Fibroblast of skin of right quadriceps (primary cell): ENCODE measurements at places on chromosomes 13 and 19.

DNA sequence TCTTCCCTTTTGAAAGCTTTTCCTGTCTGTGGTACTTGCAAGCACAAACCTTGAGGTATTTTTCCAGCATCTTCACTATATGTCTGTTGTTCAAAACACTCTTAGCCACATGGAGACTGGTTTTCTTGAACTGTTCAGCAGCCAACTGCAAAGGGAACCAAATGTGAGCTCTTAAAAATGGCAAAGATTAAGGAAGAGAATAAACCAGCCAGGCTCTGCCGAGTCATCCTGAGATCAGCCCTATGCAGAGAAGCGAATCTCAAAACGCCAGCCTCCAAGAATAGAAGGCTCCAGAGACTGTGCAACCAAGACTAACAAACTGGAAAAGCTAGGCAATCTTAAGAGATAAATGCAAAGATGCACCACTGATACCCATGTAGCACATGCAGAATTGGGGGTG, 20.7 kb downstream of the AKAP8 start:
- no peak for DNase-seq

GRCh38 chr19:54013866-54014265, 22.4 kb downstream of the CACNG6 start:
- no peak for DNase-seq

- no peak for DNase-seq
These were observed 8.5 kb downstream of the SH3GL1 start for GRCh38 chr19:4391701-4392483.

DNA sequence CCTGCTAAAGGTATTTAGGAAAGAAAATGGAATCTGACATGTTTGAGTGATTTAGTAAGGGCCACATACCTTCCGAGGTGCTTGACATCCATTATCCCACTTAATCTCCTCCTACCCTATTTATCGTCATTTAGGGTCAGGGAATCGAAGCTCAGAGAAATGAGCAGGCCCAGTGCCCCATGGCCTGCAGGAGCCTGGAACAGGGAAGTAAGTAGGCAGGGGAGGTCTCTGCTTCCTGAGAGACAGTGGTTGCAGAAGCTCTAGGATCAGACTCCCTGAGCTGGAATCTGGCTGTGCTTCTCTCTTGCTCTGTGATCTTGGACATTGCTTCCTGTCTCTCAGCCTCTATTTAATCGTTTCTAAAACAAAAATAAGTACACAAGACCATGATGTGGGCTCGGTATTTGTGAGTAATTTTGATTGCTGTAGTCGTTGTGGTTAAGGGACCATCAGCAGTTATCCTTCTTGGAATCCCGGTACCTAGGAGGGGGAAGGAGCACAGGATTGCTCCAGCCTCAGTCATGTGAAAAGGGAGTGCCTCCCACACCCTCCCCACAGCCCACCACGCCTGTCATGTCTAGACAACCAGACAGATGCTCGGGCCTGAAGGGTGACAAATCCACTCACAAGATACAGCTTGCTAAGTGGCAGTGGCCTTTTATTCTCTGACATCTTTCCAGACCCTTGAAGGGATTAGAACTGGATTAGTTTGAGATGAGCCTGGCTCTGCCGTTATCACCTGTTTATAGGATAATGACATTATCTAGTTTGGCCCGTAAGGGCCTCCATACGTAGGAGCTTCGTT, 169.2 kb upstream of the TSHZ3 start:
- DNase-seq = no peak

DNA sequence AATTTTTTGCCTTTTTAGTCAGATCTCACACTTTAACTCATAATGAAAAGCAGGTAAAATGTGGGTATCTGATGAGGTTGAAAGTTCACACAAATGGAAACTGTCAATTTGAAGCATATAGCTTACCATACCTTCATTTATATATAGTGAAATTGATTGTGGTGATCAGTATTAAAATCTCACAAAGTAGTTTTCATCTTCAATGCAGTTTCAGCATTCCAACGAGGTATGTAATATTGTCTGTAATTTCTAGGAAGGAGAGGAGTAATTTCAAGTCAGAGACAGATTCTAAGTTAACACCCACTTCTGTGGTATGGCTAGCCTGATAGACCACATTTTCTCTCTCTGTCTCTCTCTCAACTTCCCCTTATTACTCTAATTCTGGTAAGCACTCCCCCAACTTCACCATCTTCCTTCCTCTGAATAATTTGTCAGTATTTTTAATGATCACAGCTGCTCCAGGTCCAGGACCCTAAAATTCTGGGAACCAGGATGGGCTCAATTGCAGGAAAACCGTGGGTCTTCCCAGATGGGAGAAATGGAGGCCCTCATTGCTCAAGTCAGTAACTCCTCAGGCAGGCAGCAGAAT, 455.7 kb downstream of the FGF9 start:
- no peak for DNase-seq

- no peak for DNase-seq
These were observed 28.3 kb downstream of the CYP2B6 start for GRCh38 chr19:41019346-41019745.

GRCh38 chr13:47112205-47112902, 215.5 kb upstream of the HTR2A start:
- DNase-seq = peak; percentile 9

- no peak for DNase-seq
These were observed 2.1 kb upstream of the HAMP start for GRCh38 chr19:35279985-35280821.

DNA sequence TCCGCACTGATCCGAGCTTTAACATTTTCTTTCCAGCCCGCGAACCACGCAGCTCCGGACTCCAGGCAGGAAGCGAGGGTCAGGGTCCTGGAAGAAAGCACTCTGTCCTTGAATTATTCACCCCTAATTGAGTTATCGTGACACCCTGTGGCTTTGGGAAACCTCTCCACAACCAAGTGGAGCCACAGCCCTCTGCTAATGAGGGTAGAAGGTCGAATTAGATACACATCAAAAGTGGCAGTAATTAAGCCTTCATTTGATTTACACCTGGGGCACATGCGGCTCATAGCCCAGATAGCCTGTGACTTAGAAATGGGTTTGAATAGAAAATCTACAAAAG, 15.9 kb upstream of the RNF17 start:
- no peak for DNase-seq

DNA sequence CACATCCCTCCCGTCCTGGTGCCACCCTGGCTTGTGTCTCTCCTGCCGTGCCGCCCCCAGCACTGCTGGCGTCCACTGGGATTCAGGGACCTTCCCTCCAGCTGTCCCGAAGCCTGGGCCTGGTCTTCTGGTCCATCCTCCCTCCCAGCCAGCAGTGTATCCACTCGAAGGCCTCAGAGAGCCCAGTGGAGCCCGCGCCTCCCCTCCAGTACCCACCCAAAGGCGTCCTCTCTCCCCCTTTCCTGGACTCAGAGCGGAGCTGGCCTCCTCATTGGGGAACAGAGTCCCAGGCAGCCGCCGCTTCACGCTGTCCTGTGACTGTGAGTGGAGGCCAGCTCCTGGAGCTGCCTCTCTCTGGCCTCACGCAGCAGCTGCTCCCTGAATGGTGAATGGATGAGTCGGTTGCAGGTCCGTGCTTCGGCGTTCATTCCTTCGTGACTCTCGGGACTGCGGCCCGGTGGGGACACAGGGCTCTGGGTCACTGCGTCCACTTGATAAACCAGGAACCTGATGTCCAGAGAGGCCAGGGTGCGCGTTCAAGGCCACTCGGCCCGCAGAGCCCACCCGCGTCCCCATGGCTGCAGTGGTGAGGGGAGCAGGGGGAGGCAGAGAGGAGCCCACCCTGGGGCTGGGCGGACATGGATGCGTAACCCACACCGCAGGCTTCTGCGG, 12.1 kb downstream of the ONECUT3 start:
- DNase-seq = no peak

- DNase-seq = no peak
These were observed 102.0 kb downstream of the ATP11A start for GRCh38 chr13:112791663-112792440.

- DNase-seq = no peak
These were observed 3.7 kb upstream of the DOCK9 start for GRCh38 chr13:98981369-98982080.

DNA sequence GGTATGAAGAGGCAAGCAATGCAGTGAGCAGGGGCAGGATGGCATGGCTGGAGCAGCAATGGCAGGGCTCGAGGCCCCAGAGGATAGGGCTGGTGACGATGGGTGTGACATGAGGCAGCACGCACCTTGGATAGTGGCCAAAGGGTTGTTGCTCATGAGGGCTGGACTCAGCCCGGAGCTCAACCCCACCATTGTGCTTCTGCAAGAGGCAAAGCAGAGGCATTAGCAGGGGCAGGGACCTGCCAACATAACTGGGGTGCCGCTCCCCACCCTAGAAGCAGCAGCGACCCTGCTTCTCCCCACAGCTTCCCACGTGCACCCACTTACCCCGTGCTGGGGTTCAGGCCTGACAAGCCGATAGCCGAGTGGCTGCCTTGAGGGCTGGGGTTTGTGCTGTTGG, 15.8 kb downstream of the ZNF574 start:
- DNase-seq = peak; percentile 40

DNA sequence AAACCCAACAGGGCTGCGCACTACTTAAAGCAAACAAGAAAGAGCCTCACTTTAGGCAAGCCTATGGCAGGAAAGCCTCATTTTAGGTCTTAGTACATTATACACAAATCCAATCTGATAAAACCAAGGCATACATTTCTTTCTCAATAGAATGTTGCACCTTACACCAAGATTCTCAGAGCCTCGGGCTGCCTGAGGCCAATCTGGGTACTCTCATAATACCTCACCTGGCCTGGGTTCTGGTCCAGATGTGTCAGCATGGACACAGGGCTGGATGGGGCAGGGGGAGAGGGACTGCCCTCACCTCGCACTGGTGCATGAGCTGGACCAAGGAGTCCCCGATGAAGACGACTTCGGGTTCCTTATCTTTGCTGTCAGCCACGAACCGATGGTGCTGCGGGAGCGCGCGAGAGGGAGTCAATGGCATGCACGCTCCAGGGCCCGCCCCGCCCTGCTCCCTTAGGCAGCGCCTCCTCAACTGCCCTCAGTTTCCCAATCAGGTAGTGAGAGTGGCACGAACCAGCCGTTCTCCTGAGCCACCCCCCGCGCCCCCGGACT, at the start of gene PRR19:
Gene PRR19 (plus strand): TSS at position 487 of the 558 bp plus-strand sequence. CDS start 7,453 bp downstream, outside the sequence.
- no peak for DNase-seq

DNA sequence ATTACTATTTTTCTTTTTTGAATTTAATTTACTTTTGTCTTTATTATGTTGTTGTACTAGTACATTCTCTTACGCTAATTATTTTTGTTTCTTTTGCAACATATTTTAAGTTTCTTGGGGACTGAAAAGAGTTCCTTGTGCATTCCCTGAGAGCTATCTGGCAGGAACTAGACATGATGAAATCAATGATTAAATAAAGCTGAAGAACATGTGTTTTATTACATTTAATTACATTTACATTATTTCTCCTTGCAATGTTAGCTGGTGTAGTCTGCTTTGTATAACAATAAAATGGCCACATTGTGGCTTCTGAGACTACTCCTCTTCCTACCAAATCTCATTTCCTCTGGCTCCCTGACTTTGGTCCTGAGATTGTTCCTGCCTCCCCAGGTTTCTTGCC, 244.9 kb downstream of the NDFIP2 start:
- no peak for DNase-seq
